ENCODE measurements at places on chromosomes 4 and X.

- no peak for DNase-seq
These were observed 2.6 kb upstream of the VSIG4 start for GRCh38 chrX:66042307-66043077.

GRCh38 chrX:148380650-148381561 lies 119.5 kb upstream of the AFF2 start:
- DNase-seq = no peak

DNA sequence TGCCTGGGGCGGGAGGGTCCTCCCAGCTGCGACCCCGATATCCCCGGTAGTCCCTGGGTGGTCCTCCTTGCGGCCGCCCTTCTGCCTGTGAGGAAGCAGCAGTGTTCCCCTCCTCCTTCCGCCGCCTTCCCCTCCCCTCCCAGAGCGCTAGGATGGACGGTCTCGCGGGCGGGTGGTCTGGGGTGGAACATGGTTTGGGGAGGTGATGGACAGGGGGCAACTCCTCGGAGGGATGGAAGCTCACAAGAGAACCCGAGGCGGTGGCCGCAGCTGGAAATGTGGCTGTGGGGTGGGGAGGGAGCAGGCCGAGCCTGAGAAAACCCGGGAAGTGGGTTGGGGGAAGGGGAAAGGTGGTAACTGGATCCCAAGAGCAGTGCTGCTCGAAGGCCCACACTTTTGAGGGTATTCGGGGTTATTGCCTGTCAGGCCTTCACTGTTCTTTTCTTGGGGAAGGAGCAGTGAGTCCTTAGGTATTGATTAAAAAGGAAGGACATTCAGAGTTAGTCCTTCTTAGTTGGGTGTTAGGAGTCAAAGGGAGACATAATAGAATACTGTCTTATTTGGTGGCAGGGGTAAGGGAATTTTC lies 581 bp downstream of the UBE2K start:
- no peak for DNase-seq

DNA sequence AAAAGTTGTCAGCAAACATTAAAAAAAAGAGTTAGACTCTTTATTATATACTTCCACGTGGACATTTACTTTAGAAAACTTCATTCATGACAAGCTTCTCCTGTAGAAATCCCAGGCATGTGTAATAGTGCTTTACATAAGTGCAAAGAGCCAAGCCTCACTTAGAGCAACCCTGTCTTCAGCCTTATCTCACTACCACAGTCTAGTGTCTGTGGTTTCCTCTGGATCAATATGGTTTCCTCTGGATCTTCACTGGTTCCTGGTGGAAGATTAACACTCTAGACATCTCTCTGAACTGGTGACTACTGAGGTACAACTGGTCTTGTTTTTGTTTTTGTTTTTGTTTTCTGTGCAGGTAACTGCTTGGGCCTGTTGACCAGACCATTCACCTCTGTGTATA lies 18.4 kb upstream of the ARMCX5 start:
- no peak for DNase-seq

- DNase-seq = peak; percentile 74
These were observed 43.2 kb downstream of the SLC9A6 start for GRCh38 chrX:136028383-136028984.

DNA sequence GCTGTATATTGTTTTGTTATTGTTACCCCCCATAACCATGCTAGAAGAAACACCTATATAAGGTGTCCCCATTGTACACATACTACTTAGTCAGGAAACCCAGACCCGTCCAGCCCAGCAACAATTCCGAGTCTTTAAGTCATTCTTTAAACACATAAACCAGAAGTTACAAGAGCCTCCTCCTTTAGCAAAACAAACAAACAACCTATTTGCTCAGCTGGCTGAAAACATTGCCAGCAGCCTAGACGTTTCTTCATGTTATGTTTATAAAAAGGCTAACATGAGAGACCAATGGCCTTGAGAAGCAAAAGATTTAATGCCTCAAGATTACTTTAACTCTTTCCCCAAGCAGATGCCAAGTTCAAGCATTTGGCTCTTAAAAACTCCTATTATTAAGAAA lies 1.4 kb downstream of the ACOX3 start:
- peak; percentile 61 for DNase-seq

- DNase-seq = peak; percentile 80
These were observed 8.3 kb downstream of the S100G start for GRCh38 chrX:16658284-16658683.

Data from IMR-90 (cell line).